ENCODE measurements at places on chromosomes 2 and 18.

DNA sequence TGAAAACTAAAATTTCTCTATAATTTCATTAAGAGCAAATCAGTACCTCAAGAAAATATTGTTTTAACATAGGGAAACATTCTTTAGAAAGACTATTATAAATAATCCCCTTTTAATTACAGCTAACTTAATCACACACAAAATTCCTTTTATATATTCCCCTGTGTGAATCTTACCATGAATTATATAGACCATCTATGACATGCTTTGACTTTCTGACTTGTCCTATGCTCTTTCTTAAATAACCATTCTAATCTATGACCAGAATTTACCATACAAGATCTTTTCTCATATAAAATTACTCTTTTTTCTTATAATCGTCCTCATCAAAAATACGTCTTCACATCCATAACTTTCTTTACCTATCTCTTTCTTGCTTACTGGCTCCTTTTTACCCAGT, 824.2 kb upstream of the FAM98A start:
- DNase-seq: no peak

- DNase-seq: no peak
Measured at GRCh38 chr18:25351280-25351775, 638 bp downstream of the ZNF521 start.

GRCh38 chr2:3930246-3930645, 226.9 kb downstream of the DCDC2C start:
- DNase-seq: no peak

- DNase-seq: no peak
Measured at GRCh38 chr2:25419678-25420242, 78.0 kb upstream of the DNMT3A start.

- peak; percentile 84 for DNase-seq
Measured at GRCh38 chr2:238141541-238142318, 3.3 kb downstream of the KLHL30 start.

- DNase-seq: no peak
Measured at GRCh38 chr2:162888652-162889051, 50.1 kb upstream of the KCNH7 start.
